Mesenteric fat pad (tissue), 1 donor: ENCODE measurements at places on chromosomes 12 and 14. TPM values are rescaled to one million over a fixed set of nuclear protein-coding genes. Genes with fewer than 3 reads are reported as not detected.

Gene NEUROD4
- not detected for total RNA-seq

DNA sequence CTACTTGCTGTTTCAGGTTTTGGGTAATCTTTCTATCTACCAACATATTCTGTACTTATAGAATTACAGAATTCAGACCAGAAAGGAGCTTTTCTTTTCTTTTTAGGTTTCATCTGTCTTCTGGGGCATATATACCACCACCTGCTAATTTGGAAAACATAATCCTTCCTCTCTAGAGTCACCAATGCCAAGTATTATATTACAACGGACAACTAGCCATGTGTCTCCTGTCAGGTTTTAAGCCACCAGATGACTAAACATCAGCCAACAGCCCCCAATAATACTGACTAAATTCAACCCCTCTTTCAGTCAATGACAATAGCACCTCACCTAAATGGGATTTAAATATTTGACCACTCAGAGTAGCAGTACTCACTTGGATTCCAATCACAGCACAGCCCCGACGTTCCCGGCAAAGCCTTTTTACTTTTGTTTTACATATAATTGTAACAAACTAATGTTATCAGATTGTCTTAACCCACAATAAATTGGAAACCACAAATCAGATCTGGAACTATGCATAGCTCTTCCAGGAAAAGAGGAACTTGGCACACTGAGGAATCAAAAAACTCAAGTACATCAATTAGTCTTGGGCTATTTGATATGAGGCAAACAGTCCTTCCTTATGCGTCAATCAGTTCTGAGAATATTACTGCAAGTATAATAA lies 13.5 kb downstream of the SLC11A2 start:
- DNase-seq: no peak

Gene MGST1
- total RNA-seq: 1,962 TPM

Gene PLEKHH1
- 6.8 TPM for total RNA-seq

Gene CLEC1B
- not detected for total RNA-seq

Gene FAM181A
- total RNA-seq: not detected

Gene KITLG
- total RNA-seq: 9.6 TPM

- DNase-seq: no peak
Observed at GRCh38 chr14:90499908-90500664, 103.3 kb downstream of the CALM1 start.

DNA sequence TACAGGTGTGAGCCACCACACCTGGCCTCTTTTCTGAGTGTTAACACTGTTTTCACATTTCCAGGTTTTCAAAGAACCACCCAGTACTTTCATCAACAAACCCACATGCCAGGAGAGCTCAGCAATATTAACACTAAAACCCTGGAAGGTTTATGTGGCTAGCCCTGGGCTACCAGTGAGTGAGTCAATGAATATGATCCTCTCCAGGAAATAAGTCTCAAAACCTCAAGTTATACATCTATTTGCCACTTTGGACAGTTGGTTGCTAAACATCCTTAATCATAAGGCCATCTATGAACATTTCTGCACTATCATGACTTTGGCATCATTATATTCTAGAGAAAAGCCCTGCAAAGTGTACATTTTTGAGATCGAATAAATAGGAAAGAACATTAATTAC lies 6.3 kb upstream of the CDKL1 start:
- no peak for DNase-seq
